Cerebellum (tissue), 4 donors: ENCODE measurements at places on chromosomes 11 and 22.

GRCh38 chr11:16979703-16980622 lies 34.3 kb downstream of the PLEKHA7 start:
- peak; percentile 10 for DNase-seq

- no peak for DNase-seq
Measured at GRCh38 chr22:45968003-45968650, 8.8 kb downstream of the WNT7B start.

- no peak for DNase-seq
Measured at GRCh38 chr11:17649261-17649660, 70.1 kb upstream of the MYOD1 start.

DNA sequence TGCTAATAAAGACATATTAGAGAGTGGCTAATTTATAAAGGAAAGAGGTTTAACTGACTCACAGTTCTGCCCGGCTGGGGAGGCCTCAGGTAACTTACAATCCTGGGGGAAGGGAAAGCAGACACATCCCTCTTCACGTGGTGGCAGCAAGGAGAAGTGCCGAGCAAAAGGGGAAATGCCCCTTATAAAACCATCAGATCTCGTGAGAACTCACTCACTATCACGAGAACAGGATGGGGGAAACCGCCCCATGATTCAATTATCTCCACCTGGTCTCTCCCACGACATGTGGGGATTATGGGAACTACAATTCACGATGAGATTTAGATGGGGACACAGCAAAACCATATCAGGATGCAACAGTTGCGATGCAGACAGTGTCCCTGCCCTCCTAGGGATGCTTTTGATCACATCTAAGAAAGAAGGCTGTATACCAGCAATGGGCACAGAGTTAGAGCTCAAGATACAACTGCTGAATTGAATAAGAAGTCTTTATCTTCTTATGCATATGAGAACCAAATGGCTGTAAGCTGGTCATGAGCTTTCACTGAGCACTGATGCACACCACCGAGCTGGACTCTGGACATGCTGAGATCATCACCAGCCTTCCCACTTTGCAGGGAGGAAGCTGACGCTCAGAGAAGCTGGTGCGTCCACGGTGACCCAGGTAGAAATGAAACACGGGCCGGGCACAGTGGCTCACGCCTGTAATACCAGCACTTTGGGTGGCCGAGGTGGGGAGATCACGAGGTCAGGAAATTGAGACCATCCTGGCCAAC lies 255.2 kb downstream of the MN1 start:
- no peak for DNase-seq

- no peak for DNase-seq
Measured at GRCh38 chr11:118343981-118344515, at the start of gene CD3G. Gene CD3G, plus strand, starts transcription at chr11:118344344. Its CDS starts 80 bp downstream, at chr11:118344424.

- DNase-seq, result no peak
Measured at GRCh38 chr22:43440104-43440387, 28.2 kb downstream of the MPPED1 start.

DNA sequence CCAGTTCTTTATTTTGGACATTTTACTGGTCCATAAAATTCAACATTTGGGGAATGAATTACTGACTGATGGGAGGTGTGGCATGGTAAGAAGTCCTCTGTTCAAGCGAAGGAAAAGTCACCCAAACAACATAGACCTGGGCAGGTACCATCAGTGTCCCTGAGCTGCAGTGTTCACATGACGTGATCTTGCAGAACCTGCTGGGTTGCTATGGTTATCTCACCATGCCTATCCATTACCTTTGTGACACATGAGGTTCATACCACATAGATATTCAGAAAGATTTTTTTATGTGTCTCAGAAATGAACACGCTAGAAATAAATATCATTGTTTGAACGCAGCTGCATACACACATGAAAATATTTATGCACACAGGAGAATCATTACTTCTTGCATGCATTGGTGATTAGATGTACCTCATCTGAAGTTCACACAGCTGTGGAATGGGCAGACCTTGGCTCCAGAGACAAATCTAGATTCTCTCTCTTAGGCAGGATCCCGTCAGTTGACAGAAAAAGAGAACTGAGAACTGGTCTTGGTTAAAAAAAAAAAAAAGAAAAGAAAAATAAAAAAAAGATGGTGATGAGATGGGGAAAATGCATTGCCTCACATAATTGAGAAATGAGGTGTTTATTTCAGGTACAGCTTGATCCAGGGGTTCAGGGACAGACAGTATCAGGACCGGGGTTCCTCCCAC lies 21.4 kb upstream of the RCN1 start:
- DNase-seq, result no peak

DNA sequence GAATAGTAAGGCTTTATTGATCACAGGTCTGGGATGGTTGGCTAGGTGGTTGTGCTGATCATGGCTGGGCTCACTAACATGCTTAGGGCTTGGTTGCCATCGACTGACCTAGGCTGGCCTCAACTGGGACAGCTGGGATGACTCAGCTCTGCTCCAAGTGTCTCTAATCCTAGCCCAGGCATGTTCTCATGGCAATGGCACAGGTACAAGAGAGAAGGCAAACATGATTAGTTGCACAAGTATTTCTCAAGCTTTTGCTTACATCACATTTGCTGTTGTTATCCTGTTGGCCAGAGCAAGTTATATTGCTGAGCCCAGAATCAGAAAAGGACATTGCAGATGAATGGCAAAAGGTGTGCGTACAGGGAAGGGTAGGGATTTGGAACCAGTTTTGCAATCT lies 68.5 kb upstream of the SLC35C1 start:
- DNase-seq, result no peak

DNA sequence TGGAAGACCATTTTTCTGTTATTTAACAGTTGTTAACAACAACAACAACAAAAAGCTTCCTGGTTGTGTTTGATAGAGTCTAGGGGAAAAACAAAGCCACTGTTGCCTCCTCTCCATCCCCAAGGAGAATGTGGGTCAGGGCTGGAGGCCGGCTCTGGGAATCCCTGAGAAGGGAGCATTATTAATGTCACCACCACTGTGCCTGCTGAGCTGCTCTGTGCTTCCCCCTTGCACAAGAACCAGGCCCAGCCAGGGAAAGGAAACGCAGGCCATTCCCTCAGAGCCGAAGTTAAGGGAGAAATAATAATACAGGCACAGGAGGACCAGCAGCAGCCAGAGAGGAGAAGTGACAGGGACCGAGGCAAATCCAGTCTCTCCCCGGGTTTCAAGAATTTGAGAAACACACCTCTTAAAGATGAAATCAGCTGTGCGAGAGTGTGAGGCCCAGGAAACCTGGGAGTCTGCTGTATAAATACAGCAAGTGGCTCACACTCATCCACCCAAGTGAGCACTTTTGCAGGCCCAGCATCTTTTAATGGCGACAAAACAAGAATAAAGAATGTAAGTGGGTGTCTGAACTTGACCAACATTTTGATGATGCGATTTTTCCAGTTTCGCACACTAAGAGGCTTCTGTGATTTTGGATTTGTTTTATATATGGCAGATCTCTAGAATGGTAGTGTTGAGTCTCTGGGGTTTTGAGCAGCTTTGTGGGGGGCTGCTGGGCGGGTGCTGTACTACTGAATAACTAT lies 539.2 kb downstream of the NTM start:
- peak; percentile 69 for DNase-seq

- no peak for DNase-seq
Measured at GRCh38 chr11:34135439-34135838, 30.0 kb downstream of the NAT10 start.

GRCh38 chr11:128917144-128917724 lies 25.4 kb downstream of the TP53AIP1 start:
- no peak for DNase-seq

GRCh38 chr11:70473873-70474690 lies 75.8 kb downstream of the CTTN start:
- no peak for DNase-seq

- DNase-seq, result no peak
Measured at GRCh38 chr11:125063429-125064043, 431 bp downstream of the SLC37A2 start.

GRCh38 chr22:30828187-30829155 lies 133.8 kb downstream of the OSBP2 start:
- DNase-seq, result no peak

GRCh38 chr11:133118563-133119268 lies 413.6 kb downstream of the OPCML start:
- no peak for DNase-seq

DNA sequence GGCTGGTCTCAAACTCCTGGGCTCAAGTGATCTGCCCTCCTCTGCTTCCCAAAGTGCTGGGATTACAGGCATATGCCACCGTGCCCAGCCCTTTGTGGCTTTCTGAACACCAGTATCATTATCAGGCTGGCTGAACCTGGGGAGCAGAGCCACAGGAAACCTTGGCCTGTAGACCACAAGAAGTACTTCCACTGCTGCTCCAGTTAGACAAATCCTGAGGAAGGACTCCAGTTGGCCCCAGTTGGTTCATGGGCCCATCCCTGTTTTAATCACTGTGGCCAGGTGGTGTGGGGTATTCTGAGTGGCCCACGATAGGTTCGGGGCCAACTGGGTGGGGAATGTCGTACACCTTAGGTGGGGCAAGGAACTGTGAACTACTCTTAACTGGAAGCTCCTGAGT lies 5.5 kb upstream of the DUSP18 start:
- no peak for DNase-seq

DNA sequence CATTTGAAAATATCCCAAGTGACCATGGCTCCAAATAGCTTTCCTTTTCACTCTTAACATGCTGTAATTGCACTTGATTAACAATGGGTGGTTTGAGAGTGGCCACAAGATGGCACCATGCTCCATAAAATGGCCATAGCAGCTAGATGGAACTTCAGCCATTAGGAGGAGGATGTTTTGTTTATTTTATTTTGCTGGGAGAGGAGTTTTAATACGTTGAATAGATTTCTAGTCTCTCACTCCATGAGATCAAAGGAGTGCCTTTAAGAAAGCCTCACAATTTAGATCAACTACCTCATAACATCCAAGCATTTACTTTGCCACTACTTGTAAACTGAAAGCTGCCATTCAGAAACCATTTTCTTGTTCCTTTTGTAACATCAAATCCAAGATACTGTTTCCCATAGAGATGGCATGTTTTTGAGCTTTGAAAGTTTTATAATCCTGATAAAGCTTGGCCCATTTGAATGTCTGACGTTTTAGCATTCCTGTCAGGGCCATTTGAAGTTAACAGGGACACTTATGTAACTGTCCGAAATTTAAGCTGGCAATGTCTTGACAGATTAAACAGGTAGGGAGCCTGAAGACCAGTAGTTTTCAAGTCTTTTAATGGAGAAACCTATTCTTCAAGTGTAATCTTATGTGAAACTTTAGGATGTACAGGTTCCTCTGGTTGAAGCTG lies 4.7 kb downstream of the FEN1 start:
- DNase-seq, result peak; percentile 80

DNA sequence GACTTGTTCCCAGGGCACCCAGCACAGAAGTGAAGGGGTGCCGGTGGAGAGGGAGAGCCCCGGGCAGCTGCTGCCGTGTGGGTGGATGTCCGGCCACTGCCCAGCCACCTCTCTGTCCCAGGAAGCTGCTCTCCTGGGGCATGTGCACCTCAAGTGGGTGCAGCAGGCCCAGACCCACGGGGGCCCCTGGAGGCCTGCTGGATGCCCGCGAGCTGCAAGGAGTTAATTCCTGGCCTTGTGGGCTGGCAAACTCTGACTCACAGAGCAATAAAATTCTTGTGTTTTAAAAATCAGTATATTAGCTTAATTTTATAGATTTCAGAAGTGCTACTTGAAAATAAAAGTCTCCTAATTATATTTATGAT lies 37.4 kb upstream of the KCNQ1OT1 start:
- DNase-seq, result no peak

- no peak for DNase-seq
Measured at GRCh38 chr11:6825231-6825744, 20.2 kb upstream of the OR10A5 start.

- DNase-seq, result no peak
Measured at GRCh38 chr11:118060869-118061268, 16.0 kb upstream of the TMPRSS4 start.

DNA sequence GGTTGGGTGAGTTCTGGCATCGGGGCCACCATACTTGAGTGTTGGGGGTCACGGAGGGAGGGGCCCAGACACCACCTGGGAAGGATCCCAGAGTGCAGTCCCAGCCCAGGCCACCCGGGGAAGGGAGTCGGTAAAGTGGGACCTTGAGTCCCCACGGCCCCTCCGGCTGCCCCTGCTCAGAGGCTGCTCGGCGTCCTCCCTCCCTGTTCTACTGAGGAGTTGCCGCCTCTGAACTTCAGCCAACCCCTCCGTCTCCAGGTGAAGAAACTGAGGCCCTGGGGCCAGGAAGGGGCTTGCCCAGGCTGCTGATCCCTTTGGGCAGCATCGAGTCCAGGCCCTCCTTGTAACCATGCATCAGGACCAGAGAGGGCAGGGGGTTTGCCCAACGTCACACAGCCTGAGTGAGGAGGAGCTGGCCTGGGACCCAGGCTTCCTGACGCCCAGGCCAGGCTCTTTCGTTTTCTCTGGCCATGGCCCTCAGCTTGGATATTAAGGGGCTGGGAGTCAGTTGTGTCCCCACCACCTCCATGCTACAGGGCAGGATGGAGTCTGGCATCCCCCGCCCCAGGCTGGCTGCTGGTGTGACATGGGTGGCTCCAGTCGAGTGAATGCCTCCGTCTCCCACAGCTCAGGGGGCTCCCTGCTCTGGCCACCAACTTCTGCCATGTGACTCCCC lies 1.3 kb downstream of the PARVG start:
- no peak for DNase-seq

GRCh38 chr11:34758262-34758661 lies 137.4 kb downstream of the EHF start:
- DNase-seq, result no peak

- DNase-seq, result peak; percentile 11
Measured at GRCh38 chr11:126607374-126607773, 251.9 kb downstream of the ST3GAL4 start.

GRCh38 chr11:82908311-82908710 lies 6.8 kb downstream of the DDIAS start:
- DNase-seq, result no peak

DNA sequence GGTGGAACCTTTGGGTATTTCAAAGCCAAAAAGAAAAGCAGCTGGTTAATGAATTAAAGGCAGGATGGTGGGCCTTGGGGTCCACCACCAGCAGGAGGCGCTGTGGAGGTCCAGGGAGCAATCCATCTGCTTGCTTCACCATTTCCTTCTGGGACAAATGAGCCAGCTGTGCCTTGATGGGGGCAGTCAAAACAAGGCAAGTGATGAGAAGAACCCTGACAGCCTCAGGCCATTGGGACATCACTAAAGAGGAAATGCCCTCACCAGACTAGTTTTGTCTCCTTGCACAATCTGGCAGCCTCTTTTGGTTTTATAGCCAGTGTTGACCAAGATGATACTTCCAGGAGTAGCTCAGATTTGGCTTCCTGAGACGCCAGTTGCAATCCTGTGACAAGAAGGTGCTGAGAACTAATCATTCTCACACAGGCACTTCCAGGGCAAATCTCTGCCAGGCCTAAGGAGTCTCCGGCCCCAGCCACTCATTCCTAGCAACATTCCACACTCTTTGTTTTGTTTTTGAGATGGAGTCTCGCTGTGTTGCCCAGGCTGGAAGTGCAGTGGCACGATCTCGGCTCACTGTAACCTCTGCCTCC lies 38.2 kb upstream of the WEE1 start:
- no peak for DNase-seq
